CD4-positive, alpha-beta T cell treated with Interleukin-15 for 4 hours (primary cell): ENCODE measurements at places on chromosomes 1 and 21.
A peak's percentile ranks its signal among the peaks of the same experiment; 100 is the strongest.

GRCh38 chr1:224496826-224497225 lies 62.2 kb upstream of the WDR26 start:
- DNase-seq = no peak

DNA sequence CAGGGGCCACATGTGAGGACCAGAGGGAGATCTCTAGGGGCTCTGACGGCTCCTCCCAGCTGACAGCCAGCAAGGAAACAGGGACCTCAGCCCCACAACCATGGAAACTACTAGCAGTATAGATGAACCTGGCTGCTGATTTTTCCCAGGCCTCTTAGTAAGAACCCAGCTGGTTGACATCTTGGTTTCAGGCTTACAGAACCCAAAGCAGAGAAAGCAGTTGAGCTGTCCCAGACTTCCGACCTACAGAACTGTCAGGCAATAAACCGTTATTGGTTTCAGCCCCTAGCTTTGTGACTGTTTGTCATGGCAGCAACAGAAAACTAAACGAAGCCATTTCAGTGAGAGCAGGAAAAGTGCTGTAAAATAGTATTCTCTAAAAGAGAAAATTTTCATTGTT lies 36.4 kb downstream of the ETS2 start:
- DNase-seq = no peak

GRCh38 chr21:33699277-33699676 lies 57.0 kb downstream of the ITSN1 start:
- DNase-seq = no peak

- no peak for DNase-seq
Observed at GRCh38 chr21:32119811-32120210, 159.0 kb downstream of the MIS18A start.

GRCh38 chr1:209860293-209860881 lies 32.6 kb downstream of the UTP25 start:
- peak; percentile 65 for DNase-seq

DNA sequence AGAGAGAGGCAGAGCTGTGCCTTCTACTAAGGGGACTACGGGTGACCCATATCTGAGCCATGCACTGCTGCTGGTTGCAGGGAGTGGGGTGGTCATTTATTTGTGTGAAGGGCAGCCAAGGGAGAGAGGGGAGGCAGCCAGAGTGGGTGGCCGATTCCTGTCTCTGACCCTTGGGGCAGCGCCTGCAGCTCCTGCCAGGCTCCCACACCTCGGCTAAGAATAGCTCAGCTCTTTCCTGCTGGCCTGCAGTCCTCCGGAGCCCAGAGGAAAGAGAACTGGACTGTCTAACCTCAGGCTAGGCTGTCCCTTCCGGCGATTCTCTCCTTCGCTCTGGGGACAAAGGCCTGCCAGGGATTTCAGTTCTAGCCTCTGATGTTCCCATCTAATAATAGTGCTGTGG lies 11.6 kb upstream of the CD34 start:
- DNase-seq = no peak

- DNase-seq = peak; percentile 68
Observed at GRCh38 chr1:10692401-10693021, 103.9 kb downstream of the CASZ1 start.

DNA sequence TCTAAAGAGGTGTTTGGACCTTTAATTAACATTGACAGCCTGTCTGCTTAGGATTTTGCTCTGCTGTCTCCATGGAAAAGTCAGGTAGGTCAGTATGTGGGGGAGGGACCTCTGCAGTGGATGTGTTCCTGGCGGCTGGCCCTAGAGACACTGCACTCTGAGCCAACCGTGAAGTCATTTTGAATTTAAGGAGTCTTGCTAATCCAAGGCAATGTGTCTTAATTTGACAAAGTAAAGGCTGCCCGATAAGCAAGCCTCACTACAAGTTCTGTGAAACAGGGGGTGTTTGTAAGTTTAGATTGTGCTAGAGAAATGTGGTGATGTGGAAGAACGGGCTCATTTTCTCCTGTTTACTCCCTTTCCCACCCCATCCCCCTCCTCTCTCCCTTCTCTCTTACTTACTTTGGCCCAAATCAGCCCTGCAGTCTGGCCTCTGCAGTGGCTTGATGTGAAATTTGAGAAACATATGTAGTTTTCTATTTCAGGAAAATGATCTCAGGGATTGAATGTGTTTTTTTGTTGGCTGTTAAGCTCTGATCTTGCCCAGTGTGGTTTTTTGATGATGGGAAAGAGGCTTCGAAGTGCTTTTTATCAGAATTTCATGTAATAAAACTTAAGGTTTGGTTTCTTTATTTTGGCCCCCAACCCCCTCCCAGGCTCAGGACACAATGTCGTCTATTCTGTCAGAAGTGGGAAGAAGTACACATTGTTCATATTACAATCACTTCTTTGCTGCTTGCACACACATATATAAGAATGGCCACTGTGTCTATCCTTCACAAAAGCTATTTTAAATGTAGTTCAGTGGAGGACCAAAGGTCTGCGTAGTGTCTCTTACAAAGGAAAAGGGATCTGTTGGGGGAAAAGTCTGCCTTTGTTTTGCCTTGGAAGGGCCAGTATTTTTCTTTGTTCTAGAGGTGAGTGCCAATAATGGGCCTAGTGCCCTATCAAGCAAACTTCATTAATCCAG lies 96.6 kb downstream of the FGGY start:
- no peak for DNase-seq

GRCh38 chr1:172746091-172746949 lies 87.4 kb downstream of the FASLG start:
- DNase-seq = peak; percentile 71

DNA sequence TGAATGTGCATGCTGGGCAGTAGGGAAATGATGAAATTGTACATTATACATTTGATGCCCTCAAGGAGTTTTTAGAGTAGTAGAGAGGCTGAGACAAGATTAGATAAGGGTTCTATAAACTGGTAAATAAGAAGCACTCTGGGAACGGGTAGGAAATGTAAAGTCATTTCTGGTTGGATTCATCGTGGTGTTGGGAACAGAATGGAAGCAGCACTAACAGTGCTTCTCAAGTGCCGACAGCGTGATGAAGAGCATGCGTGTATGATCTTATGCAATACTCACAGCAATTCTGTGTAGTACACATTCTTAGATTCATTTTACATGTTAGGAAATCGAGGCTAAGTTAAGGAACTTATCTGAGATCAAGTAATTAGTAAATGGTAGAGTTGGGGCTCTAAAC lies 45.9 kb downstream of the GPR88 start:
- no peak for DNase-seq

DNA sequence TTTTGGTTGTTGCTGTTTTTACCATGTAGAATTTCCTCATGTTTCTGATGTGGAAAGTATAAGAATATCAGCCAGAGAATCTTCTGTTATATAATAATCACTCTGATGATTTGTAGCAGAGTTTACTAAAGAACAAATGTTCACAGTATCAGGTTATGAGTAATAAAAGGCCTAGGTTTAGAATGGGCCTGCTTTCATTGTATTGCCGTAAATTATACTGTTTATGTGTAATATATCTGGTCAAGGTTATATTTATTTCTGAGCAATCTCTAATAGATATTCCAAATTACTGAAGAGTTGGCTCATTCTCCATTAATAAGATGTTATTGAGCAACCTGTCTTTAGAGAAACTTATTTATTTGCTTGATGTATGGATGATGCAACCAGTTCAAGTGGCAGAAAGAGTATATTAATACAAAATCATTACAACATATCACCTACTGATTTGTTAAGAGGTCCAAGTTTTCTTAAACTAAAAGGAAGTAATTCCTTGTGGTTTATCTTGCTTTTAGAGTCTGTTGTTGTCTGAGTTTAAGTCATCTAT lies 649.4 kb upstream of the CXADR start:
- DNase-seq = no peak

GRCh38 chr1:24507405-24507804 lies 4.8 kb downstream of the RCAN3 start:
- peak; percentile 61 for DNase-seq

GRCh38 chr1:201505503-201505890 lies 1.4 kb downstream of the CSRP1 start:
- DNase-seq = no peak

GRCh38 chr1:67040405-67040804 lies 13.5 kb downstream of the SLC35D1 start:
- DNase-seq = no peak

GRCh38 chr21:32930673-32931072 lies 95.1 kb upstream of the OLIG2 start:
- no peak for DNase-seq
